ENCODE measurements at places on chromosomes 16 and 17.
A peak's percentile ranks its signal among the peaks of the same experiment; 100 is the strongest.

DNA sequence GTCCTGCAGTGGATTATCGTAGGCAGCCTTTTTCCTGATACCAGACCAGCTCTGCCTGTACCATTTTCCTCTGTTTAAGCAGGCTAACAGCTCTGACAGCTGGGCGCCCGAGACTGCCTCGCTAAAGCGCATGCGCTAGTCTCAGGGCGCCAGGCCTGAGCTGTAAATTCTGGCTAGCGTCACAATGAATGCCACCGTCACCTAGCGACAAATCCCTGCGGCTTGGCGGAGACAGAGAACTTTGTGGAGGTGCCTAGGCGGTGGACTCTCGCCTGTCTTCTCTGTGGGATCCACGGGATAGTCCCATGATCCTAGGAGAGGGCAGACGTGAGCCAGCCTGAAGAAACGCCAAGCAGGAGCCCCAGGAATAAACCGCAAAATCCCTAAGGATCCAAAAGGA is 573.9 kb downstream of the KCNJ18 start:
- DNase-seq, result no peak

DNA sequence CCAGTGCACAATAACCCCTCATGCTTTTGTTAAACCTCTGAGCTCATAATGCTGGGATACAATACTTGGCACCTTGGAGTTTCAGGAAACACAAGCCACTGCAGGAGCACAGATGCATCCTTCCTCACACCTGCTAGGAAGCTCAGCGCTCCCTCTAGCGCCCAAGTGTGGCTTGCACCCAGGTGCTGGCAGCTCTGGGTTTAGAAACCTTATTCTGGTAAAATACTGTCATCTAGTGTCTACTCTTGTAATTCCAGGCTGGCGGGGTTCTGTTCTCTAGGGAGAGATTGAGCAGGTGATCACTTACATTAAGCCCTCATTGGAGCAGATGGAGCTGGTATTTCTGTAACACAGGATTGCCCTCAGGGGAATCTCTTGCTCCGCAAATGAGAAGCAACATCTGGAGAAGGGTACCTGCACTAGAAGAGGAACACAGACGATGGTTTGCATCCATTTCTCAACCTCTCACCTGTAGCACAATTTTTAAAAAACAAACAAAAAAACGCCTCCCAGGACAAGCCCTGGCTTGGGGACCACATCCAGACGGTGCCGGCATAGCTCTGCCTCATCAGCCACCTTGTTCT is 1.5 kb downstream of the CCL1 start:
- DNase-seq, result peak; percentile 13

DNA sequence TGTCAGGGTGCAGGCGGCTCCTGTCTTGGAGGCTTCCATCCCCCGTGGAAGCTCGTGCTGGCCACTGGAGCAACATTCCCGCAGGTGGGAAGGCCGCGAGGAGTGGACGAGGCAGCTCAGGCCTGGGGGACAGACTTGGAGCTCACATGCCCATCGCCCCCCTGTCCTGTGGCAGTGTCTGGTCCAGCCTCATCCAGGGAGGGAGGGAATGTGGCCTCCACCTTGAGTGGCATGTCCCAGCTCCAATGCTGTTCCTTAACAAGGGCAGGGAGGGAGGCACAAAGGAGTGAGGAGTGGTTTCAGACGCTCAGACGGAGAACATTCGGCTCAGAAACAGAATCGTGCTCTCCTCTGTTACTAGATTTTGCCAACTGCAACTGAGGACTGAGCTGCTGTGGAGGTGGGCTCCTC is 159.4 kb upstream of the CHMP6 start:
- no peak for DNase-seq

DNA sequence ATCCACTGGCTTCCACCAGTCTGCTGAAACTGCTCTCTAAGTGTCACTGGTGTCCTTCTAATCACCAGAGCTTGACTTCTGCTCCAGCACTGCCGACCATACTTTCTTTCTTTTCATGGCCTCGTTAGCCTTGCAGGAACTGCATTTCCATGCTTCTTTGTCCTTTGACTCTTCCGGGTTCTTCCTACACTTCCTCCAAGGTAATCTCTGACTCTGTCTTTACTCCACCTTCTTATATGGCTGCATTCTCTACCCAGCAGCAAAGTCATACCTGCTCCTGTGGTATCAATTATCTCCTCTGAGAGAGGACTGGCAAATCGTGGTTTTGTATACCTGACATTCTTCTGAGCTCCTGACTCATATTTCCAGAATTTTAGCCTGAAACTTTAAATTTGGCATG is 6.5 kb downstream of the HSD17B2 start:
- no peak for DNase-seq

DNA sequence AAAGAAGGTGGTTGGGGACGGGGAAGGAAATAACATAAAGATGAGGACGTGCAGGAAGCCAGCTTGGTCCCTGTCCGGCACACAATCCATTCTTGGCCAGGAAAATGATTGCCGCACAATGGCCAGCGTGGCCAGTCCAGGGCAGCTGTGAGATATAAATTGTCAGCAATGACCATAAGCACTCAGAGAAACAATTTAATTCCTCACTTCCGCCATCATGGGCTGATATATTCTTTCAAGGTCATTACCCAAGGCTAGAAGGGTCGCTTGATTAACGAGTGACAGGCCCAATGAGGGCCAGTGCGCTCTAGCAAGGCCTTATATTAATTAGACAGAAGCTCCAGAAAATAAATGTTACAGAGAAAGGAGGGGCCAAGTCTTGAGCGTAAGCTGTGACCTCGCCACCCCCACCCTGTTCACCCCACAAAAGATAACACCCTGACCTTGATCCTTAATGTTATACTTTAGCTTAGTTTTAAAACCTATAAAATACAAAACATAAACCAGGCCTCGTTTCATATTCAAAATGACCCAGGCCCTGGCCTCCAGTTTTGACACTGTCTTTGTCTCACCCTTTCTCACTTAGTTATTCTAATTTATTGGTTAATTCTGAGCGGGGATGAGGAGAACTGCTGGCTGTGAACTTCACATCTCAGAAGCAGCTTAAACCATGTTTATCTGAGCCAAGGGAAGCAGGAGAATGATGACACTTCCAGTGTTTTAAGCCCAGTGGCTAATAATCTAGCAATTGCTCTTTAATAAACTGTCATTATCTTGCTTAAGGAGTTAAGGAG is 478.3 kb upstream of the ZFHX3 start:
- DNase-seq, result no peak

DNA sequence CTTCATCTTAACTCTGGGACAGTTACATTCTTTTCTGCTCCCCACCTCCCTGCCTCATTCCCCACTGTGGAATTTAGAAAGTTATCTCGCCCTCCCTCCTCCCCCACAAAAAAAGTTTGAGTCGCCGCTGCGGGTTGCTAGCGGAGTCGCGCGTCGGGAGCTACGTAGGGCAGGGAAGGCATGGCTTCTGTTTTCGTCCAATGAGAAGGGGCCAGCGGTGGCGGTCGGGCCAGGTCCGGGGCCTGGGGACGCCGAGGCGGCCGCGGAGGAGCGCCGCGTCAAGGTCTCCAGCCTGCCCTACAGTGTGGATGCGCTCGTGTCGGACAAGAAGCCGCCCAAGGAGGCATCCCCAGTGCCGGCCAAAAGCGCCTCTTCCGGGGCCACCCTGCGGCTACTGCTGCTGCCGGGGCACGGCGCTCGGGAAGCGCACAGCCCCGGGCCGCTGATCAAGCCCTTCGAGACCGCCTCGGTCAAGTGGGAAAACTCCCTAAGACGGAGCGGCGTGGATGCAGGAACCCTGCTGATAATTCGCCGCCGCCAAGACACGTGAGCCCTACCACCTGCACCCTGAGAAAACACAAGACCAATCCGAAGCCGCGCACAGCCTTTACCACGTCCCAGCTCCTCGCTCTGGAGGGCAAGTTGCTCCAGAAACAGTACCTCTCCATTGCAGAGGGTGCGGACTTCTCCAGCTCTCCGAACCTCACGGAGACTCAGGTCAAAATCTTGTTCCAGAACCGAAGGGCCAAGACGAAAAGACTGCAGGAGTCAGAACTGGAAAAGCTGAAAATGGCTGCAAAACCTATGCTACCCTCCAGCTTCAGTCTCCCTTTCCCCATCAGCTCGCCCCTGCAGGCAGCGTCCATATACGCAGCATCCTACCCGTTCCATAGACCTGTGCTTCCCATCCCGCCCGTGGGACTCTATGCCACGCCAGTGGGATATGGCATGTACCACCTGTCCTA is 8.9 kb downstream of the OR4D1 start:
- peak; percentile 21 for DNase-seq

Data from stimulated activated CD8-positive, alpha-beta memory T cell treated with anti-CD3 and anti-CD28 coated beads, Interleukin-12 subunit alpha, Interleukin-12 subunit beta, amount 100 ng/mL, for 4 hours (primary cell).